ENCODE measurements at places on chromosomes 6 and 20.

- DNase-seq: no peak
These were observed 29.9 kb upstream of the FAM210B start for GRCh38 chr20:56328861-56329260.

DNA sequence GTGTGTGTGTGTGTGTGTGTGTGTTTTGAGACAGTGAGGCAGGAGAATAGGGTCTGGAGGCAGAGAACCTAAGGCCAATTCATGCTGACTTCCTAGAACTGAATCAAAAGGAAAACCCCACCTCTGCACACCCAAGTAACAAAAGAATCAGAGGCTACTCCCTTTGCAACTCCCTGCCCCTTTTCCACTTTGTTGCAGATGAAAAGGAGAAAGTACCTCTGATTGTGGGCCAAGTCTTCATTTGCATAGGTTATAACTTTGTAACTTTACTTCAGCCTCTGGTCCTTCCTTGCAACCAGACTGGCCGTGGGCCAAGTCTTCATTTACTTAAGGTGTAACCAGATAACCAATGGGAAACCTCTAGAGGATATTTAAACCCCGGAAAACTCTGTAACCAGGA, 168.8 kb downstream of the EYA2 start:
- DNase-seq: no peak

GRCh38 chr20:46049815-46050214, 20.8 kb downstream of the SLC12A5 start:
- DNase-seq: no peak

GRCh38 chr20:4571759-4572531, 149.8 kb upstream of the PRND start:
- no peak for DNase-seq

DNA sequence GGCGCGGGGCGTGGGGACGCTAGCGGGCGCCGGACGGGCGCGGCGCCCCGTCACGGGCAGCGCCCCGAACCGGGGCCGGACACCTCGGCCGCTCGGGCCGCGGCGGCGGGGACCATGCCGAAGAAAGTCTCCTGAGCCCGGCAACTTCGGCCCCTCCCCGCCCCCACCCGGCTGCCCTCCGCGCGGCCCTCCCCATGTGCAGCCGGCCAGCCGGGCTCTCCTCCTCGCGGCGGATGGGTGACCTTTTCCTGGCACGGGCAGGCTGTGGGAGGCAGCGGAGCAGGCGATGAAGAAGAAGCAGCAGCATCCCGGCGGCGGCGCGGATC, 278 bp downstream of the UST start:
- DNase-seq: no peak

- no peak for DNase-seq
These were observed 83.2 kb downstream of the SLC22A23 start for GRCh38 chr6:3373597-3374203.

- DNase-seq: no peak
These were observed 8.8 kb downstream of the SLC22A16 start for GRCh38 chr6:110467566-110468140.

GRCh38 chr20:46332373-46333160, 24.3 kb upstream of the CDH22 start:
- no peak for DNase-seq

DNA sequence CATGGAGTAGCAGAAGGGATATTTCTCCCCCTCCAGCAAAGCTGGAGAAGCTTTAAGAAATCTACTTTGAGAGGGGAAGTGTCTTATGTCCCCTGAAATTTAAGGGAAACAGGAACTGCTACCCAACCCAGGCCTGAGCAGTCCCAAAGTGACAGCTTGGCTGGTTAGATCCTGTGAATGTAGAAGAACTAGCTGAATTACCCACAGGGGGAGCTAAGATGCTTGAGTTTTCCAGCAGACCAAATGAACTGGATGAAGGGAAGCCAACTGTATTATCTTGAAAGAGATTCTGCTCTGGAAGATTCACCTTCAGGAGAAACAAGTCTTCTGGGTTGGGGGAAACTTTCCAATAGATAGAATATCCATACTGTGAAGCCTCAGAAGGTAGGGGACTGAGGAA, 303.3 kb upstream of the MMS22L start:
- DNase-seq: peak; percentile 9

- no peak for DNase-seq
These were observed 489.0 kb downstream of the QKI start for GRCh38 chr6:163903541-163903940.

DNA sequence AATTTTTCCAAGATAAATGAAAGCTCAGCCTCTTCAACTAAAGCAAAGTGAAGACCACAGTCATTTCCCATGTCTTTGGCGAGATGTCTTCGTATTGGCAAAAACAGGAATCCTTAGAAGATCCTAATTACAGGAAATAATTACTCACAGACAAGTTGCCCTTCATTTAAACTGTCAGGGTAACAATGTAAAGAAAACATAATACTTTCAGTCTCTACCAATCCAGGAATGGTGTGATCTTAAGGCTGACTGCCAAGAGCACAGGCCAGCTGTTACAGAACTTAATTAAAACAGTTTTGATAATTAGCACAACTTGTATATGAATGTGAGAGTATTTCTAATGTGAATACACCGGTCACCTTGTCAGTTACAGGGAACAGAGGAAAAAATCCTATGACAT, 292.2 kb downstream of the PACRG start:
- DNase-seq: no peak

GRCh38 chr6:49666930-49667757, 30.5 kb upstream of the RHAG start:
- no peak for DNase-seq

DNA sequence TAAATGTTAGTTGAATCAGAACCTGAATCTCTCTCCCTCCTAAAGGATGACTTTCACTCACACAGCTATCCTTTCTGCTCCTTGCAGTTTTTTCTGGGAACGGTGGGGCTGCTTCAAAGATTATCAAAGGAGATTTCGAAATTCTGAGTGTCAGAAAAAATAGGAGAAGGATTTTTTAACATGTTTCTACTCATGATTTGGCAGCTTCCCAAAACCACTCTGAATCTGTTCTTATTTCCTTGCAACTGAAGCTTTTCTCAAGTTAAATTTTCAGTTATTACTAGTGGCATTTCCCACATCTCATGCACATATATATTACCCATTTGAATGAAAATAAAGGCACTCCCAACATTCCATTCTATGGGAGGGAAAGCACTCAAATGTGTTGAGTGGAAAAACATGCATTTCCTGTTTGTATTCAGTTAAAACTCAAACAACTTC, 123.6 kb downstream of the LCA5 start:
- no peak for DNase-seq

- no peak for DNase-seq
These were observed 85.7 kb upstream of the NEDD9 start for GRCh38 chr6:11317885-11318771.

DNA sequence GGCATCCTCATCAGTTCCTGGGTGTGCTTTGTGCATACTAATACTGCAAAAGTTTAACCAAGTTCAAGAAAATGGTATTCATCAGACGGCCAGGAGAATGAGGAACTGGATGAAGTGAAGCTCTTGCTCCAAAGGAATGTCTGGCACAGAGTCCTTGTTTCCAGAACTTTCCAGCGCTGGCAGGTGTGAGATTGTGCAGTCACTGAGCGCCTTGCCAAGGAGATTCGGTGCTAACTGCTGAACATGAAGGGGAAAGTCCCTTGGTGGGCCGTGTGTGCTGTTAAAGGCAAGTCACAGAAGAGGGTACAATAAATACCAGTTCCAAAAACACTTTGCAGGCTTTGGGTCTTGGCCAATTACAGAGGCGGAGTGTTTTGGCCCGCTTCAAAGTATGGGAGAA, 262.3 kb upstream of the SOX4 start:
- DNase-seq: no peak

DNA sequence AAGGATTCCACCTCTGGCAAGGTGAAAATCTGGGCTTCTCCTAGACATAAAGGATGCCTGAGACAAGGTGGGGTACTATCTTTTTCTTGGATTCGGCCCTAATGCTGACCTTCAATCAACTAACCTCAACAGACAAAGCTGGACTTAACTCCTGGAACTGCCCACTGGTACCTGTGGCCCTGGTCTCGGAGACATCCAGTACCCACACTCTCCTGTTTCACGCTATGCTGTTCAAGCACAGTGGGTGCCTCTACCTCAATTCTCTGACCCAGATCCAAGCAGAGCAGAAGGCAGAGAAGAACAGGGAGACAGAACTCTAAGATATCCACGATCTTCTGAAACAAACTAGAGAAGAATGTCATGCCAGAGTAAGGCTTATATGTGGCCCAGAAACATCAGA, 189.8 kb upstream of the FOXQ1 start:
- no peak for DNase-seq

DNA sequence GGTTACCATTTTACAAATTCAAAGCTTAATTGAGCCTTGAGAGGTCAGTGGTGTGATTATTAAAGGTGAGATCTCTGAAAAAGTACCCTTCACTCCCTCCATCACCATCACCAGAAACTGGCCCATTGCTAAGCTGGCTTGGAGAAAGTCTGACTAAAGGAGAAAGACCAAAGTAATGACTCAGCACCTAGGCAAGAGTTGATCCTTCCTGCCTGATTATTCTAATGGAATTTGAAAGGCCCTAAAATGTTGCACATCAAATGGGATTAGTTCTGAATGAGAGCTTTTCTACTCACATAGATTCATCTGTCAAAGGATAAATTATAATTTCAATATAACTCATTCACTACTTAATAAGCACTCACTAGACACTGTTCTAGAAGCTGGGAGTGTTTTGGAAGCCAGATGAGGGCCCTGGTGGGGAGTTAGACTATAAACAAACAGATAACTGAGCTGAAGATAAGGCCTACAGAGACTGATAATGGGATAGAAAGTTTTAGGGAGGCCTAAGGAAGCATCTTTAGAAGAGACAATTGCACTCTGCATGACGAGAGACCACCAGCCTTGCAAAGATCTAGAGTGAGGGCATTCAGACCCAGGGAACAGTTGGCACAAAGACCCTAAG, 366.7 kb downstream of the SYNE1 start:
- DNase-seq: no peak

DNA sequence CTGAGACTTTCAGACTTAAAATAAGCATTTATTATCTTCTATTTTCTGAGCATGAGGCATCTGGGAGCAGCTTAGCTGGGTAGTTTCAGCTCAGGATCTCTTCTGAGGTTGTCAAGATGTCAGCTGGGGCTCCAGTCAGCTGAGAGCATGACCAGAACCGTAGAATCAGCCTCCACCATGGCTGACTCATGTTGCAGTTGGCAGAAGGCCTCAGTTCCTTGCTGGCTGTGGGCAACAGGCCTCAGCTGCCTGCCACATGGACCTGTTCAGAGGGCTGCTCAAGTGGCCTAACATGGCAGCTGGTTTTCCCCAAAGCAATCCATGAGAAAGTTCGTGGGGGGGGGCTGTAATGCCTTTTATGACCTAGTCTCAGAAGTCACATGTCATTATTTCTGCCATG, 142.3 kb downstream of the LY86 start:
- DNase-seq: no peak

DNA sequence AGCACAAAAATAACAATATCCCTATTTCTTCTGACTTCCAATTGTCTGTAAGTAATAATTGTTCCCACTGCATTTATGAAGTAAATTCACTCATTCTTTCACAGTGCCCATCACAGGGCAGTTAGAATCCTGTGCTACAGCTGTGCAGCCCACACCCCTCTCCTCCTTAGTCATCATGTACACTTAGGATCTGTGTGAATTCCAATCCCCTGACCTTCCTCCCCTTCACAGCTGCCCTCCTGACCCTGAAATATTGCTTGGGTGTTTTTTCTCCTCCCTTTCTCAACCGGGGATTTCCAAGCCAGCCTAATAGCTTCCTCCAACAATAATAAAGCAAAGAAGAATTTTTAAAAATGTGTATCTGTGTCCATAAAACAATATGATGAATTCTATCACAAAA, 91.5 kb upstream of the BEND6 start:
- DNase-seq: no peak

GRCh38 chr6:124775121-124775520, 187.1 kb upstream of the RNF217 start:
- DNase-seq: no peak

- no peak for DNase-seq
These were observed 4.5 kb downstream of the SNAI1 start for GRCh38 chr20:49987015-49987867.

- DNase-seq: no peak
These were observed 28.9 kb upstream of the SLC35D3 start for GRCh38 chr6:136893187-136893586.

GRCh38 chr20:9974324-9974723, 60.5 kb upstream of the ANKEF1 start:
- no peak for DNase-seq

- DNase-seq: no peak
These were observed 114.5 kb downstream of the FYN start for GRCh38 chr6:111758608-111759329.

GRCh38 chr6:34792605-34793500, 970 bp downstream of the BLTP3A start:
- peak; percentile 12 for DNase-seq

Measured in NCI-H345 (cell line).